ENCODE measurements at places on chromosomes 3 and 15.
A peak's percentile ranks its signal among the peaks of the same experiment; 100 is the strongest.

DNA sequence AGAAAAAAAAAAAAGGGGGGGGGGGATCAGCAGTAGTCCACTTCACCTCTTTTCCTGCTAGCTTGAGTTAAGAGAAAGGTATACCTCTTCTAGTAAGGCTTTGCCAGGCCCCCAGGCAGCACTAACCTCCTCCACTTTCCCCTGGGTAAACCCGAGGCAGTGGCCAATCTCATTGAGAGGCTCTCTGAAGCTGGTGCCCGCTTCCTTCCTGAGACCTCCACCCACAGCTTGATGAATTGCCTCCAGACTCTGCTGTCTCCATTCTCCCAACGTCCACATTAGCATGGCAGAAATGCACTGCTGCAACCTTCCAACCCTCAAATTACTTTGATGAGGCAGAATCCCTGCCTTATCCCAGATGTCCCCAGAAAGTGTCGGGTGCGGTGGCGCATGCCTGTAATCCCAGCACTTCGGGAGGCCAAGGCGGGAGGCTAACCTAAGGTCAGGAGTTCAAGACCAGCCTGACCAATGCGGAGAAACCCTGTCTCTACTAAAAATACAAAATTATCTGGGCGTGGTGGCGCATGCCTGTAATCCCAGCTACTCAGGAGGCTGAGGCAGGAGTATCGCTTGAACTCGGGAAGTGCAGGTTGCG lies 15.3 kb downstream of the RLBP1 start:
- no peak for DNase-seq

DNA sequence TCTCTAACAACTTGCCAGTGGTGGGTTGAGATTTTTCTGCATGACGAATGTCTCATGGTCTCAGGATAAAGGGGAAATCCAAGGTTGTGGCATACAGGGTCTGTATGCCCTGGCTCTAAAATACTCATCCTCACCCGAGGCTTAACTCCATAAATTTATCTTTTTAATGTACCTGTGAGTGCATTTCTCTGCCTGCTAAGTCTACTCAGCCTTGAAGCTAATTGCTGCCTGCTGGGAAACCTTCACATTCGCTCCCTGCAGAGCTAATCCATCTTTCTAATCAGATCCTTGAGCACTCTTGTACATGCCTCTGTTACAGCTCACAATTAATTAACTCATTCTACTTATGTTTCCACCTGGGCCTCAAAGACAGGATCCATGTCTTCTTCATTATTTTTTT lies 93.8 kb downstream of the CMSS1 start:
- no peak for DNase-seq

GRCh38 chr3:8286086-8286485 lies 215.5 kb upstream of the LMCD1 start:
- no peak for DNase-seq

DNA sequence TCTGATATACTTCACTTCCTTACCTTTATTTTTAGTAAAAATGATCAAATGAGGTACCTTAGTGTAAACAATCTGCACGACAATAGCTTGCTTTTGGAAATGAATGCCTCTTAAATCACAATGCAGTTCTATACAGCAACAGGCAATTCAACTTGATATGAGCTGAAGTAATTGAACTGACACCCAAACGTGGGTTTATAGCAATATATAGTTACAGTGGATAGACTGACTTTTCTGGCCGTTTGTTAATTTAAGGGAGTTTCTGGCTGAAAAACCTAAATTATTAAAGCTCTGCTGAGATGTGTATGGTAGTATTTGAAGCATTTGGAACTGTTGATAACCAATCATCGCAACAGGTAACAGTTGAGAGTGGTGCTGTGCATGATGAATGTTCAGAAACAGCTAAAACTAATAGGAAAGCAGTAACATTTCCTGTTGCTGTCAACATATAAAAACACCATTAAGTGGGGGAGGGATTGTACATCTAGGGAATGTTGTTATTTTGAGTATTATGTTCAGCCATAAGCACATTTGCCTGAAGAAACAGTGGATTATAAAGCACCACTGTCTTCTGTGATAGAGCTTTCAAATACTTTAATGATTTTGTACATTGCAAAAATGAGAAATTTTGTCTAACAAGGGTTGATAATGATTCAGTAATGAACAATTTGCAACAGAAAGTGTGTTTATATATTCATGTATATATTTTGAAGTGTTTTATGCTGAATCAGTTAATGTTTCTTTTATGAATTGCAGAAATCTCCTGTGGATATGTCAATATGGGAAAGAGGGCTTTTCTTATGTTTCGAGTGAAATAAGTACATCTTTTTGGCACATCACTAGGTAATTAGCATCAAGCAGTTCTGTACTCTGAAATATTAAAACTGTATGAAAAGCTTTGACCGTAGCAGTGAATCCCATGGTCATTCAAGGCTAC lies 176.1 kb downstream of the TCF12 start:
- DNase-seq: no peak

DNA sequence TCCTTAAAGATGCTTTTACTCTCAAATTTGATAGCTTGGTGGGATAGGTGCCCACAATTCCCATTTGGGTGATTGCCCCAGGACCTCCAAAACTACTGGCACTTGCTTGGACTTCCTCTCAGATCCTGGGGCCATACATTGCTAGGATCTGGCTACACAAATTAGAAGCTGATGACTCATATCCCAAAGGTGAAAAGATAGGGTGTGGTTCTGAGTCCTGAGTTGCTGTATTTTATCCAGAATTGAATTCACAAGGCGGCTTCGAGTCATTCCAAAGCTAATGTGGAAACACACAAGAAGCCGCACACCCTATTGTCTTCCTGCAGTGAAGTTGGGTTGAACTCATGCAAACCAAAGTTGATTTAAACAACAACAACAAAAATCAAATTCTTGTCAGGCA lies 53.4 kb downstream of the DUT start:
- DNase-seq: no peak

DNA sequence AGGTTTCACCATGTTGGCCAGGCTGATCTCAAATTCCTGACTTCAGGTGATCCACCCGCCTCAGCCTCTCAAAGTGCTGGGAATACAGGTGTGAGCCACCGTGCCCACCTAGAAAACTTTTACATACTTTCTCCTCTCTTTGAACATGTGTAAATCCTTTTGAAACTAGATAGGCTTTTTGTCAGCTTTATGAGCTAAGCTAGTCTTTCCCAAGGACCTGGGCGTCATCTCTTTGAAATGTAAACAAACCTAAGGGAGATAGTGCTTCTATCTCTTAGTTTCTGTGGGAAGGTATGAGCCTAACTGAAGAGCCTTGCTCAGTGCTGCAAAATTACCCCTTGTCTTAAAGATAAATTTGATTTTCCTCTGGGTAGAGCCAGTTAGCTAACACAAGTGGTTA lies 4.8 kb downstream of the CX3CR1 start:
- no peak for DNase-seq

- no peak for DNase-seq
These were observed 47.6 kb upstream of the POMGNT2 start for GRCh38 chr3:43153216-43154083.

DNA sequence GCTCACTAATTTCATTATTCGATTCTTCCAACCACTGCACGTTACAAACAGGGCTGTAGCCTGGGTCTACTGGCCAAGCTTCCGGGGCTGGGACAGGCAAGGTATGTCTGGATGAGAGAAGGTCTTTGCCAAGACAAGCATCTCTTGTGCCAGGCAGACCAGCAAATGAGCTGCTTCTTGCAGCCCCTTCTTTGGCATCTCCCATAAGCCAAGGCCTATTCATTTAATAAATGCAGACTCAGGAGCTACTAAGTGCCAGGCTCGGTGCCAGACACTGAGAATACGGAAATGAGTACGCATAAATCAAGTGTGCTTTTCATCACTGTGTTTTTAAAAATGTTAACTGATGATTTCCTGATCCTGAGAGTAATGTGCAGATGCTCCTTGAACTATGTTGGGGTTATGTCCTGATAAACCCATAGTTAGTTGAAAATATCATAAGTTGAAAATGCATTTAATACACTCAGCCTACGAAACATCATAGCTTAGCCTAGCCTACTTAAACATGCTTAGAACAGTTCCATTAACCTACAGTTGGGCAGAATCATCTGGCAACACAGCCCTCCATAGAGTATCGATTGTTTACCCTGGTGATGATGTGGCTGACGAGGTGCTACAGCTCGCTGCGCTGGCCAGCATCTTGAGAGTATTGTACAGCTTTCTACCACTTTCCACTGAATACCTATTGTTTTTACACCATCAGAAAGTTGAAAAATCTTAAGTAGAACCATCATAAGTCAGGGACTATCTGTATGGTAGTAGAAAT lies 135.0 kb upstream of the CTDSPL start:
- no peak for DNase-seq

GRCh38 chr3:45872569-45872968 lies 13.8 kb upstream of the CCR9 start:
- no peak for DNase-seq

DNA sequence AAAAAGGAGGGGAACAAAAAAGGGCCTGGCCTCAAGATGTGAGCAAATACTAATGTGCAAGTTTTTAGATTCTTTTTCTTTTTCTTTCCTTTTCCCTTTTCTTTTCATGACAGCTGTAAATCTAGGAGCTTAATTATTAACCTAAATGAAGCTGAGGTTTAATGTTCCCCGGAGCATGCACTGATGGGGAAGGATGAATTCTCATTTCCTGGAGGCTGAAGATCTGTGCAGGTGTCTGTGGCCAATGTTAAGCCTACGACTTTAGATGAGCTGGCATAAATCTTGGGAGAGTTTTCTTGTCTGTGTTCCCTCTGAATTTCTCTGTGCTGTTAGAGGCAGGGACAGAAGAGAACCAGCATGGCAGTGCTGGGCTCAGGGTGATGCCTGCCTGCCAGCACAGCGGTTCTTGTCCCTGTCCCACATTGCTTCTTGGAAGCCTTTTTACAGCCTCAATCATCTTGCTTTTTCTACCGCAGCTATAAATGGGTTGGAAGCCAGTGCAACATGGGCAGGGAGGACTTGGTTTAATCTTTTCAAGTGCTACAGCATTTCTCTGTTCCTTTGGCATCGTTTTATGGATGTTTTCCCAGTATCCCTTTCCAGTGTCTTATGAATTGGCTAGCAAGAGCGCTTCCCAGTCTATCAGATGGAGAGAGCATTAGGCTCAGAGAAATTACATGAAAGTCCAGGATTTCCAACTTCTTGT lies 119.1 kb downstream of the ATG7 start:
- DNase-seq: no peak

GRCh38 chr3:100615684-100616083 lies 6.3 kb downstream of the ADGRG7 start:
- no peak for DNase-seq

DNA sequence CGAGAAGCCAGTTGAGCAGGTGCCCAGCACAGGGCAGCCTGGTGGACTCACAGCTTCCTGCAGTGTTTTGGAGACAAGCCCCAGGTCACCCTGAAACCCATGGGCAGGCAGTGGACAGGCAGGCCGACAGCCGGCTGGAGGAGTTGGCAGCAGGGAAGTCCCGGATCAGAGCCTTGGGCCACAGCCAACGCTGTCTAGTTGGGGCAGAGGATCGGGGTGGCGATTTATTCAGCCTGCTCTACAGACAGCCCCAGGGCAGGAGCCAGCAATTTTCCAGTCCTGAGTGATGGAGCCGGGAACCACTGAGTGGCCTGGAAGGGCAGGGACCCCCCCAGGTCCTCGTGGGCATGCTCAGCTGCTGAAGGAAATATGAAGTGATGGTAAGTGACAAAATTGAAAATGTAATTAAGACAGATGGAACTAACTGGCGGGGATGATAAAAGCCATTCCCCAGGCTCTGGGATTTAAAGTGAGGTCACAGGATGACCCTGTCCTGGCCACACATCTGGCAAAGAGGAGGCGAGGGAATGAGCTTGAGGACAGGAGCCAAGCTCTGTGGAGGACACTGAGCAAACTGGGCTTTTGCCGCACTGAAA lies 34.4 kb upstream of the TBC1D21 start:
- DNase-seq: no peak

GRCh38 chr3:143567823-143568222 lies 280.4 kb downstream of the SLC9A9 start:
- no peak for DNase-seq

- DNase-seq: no peak
These were observed 567 bp downstream of the ADAMTS9 start for GRCh38 chr3:64687086-64687780.

GRCh38 chr15:64717735-64718495 lies 57.5 kb downstream of the RBPMS2 start:
- no peak for DNase-seq

- DNase-seq: no peak
These were observed 156.0 kb downstream of the XXYLT1 start for GRCh38 chr3:195114786-195115599.

GRCh38 chr15:27850050-27850449 lies 249.1 kb downstream of the OCA2 start:
- no peak for DNase-seq

DNA sequence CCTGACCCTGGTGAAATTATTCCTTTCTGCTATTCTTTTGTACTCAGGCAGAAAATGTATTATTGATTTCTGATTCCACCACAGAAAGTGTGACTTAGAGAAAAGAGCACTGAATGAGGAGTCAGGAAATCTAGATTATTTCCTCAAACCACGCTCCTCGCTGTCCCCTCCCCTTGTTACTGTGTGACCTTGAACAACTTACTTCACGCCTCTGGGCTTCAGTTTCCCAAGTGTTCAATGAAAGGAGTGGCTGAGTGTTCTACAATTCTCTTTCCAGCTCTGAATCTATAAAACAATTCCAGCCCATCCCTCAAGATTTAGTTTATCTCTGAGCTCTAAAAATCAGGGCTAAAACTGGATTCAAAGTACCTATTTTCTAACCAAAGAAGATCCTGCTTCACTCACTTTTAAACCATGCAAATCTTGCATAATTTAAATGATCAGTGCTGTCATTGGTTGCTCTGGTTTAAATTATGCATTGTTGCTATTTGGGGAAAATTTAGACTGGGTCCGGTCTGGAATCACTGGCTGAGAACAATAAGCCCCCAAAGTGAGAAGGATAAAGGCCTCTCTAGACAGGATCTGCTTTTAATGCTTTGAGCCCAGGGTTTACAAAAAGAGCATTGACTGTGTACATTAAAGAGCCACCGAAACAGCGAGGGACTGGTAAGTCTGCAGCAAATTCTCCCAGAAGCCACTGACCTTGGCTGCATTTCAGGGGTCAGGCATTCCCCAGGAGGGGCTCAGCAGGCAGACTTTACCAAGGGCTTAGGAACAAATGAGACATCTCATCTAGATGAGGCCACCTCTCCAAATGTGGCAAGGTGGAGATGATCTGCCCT lies 3.2 kb downstream of the TNIK start:
- no peak for DNase-seq

GRCh38 chr3:106719077-106719476 lies 658.2 kb upstream of the CCDC54 start:
- DNase-seq: no peak

- DNase-seq: peak; percentile 52
These were observed 23.7 kb downstream of the NEK10 start for GRCh38 chr3:27345493-27345892.

GRCh38 chr15:67836134-67836455 lies 3.8 kb downstream of the RNU6-1 start:
- DNase-seq: no peak

DNA sequence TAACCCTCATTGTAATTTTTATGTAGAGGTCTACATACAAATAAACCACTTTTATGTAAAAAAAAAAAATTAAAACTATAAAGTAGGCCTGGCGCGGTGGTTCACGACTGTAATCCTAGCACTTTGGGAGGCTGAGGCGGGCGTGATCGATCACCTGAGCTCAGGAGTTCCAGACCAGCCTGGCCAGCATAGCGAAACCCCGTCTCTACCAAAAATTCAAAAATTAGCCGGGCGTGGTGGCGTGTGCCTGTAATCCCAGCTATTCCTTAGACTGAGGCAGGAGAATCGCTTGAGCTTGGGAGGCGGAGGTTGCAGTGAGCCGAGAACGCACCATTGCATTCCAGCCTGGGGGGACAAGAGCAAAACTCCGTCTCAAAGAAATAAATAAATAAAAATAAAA lies 766 bp upstream of the SLC12A6 start:
- DNase-seq: no peak
